ENCODE measurements at places on chromosomes 7 and 10. TPM values are rescaled to one million over a fixed set of nuclear protein-coding genes. Genes with fewer than 3 reads are reported as not detected.

DNA sequence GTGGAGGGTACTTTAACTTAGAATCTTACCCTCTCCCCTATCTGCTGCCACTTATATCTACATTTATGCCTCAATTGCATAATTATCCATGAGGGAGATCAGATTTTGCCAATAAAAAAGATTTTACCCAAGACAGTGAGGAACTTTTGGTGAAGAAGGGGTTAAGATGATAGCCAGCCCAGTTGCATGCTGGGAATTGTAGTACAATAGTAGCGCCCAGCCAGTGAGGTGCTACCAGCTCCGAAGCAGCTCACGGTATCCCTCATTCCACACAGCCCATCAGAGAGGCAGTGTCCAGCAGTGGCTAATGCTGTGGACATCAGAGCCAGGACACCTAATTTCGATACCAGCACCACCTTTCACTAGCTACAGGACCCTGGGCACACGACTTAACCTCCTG is 5.9 kb upstream of the LGI1 start:
- DNase-seq: no peak

The PILRA gene
- 0.59 TPM for polyA plus RNA-seq

The ARHGEF35 gene
- polyA plus RNA-seq: 12.2 TPM

DNA sequence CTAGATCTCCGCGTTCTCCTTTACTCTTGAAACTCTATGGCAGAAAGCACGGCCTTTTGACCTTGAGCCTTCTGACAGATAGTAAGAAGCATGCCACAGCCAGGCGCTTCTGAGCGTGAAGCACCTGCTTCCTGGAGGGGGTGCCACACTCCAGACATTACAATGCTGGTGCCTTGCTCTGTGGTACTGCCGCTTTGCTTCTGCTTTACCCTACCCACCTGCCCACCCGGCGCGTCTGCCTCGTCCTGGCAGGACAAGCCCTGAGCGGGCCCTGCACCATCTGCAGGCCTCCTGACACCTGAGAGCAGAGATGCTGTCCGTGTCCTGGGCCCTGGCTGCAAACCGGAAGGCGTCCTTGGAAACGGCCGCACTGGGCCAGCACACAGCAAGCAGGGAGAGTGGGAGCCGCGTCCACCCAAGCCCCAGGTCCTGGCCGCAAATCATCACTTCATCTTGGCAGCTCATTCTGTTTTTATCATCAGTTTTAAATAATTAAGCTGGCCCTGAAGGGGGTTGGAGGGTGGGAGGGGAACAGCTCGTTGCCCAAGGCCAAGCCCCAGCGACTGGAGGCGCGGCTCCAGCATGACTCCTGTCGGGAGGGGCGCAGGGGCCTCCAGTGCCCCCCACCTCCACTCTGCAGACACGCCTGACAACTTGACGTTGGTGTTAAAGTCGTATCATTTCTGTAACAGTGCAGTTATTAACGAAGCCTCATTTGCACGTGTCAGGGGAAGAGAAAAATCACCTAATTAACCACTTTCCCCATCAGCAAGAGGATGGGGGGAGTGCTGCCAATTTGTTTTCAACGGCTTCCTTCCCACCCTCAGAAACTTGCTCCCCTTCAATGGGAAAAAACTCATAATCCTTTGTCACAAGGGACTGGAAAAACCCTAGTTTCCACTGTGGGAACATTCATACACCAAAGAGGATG is 132.2 kb downstream of the MAD1L1 start:
- no peak for DNase-seq

- DNase-seq: no peak
Observed at GRCh38 chr10:119316729-119317097, 109.3 kb downstream of the GRK5 start.

- DNase-seq: no peak
Observed at GRCh38 chr10:48657416-48657815, 27.3 kb upstream of the WDFY4 start.

- DNase-seq: no peak
Observed at GRCh38 chr10:3464760-3465405, 292.3 kb upstream of the PITRM1 start.

The MCM10 gene
- polyA plus RNA-seq: 0.75 TPM

The FAM221A gene
- polyA plus RNA-seq: 0.71 TPM

GRCh38 chr7:140542228-140542603 is 62.9 kb upstream of the MKRN1 start:
- DNase-seq: no peak

The EDRF1 gene
- 13.8 TPM for polyA plus RNA-seq

- DNase-seq: no peak
Observed at GRCh38 chr10:86968994-86969355, 693 bp downstream of the ADIRF start.

The GIMAP7 gene
- polyA plus RNA-seq: not detected

DNA sequence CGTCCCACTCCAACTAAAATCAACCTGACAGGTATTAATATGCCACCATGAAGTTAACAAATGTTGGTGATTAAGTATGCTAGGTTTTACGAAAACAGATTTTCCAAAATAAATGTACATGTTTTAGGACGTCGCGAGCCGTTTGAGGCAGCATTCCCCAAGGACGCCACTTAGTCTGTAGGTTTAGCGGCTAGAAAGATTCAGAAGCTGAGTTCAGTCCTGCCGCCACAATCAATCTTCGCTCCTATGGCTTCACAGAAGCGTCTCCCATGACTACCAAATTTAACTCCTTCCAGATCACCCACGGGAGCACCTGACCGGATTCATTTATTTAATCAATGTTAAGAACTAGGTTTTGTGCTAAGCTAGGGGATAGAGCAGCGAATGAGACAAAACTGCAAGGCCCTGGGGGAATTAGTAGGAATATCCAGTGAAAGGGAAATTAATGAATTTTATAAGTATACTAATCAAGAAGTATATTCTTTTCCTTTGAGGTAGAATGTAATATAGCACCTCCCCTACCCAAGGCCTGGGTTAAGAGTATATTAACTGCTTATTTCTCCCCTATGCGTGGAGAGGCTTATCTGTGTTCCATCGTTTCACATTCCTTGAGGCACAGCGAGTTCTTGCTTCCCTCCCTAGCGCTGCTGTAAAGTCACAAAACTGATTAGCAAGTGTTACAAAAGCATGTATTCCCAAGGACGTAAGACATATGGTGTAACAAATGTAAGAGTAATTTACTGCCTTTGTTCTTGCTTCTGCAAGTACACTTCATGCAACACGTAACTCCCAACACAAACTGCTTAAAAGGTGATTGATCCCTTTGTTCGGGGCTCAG is 994 bp upstream of the CYP51A1 start:
- DNase-seq: no peak

DNA sequence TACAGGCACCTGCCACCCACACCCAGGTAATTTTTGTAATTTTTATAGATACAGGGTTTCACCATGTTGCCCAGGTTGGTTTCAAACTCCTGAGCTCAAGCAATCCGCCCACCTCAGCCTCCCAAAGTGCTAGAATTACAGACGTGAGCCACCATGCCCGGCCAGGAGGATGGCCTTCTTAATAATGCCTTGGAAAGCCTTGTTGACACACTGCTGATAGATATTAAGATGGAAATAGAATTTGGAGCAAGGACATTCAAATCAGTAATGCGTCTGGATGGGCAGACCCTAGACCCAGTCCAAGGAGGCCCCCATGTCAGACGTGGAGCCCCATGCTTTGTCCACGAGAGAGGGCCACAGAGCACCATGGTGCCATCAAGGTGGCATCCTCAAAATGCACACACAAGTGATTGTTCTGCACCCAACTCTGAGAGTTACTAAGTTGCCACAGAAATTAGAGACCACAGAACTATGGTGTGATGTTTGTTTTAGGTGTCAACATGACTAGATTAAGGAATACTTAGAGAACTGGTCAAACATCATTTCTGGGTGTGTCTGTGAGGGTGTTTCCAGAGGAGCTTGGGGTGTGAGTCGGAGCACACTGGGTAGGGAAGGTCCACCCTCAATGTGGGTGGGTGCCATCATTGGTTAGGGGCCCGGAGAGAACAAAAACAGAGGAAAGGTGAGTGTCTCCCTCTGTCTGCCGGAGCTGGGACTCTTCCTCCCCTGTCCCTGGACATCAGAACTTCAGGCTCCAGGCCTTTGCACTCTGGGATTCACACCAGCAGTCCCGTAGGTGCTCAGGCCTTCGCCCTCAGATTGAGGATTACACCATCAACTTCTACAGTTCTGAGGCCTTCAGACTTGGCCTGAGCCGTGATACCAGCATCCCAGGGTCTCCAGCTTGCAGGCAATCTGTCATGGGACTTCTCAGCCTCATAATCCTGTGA is 34.5 kb downstream of the EBF3 start:
- no peak for DNase-seq

- DNase-seq: no peak
Observed at GRCh38 chr7:102453319-102453718, 11.3 kb downstream of the ALKBH4 start.

- no peak for DNase-seq
Observed at GRCh38 chr7:50657912-50658311, 92.7 kb upstream of the DDC start.

GRCh38 chr7:135599471-135599870 is 41.8 kb downstream of the NUP205 start:
- no peak for DNase-seq

DNA sequence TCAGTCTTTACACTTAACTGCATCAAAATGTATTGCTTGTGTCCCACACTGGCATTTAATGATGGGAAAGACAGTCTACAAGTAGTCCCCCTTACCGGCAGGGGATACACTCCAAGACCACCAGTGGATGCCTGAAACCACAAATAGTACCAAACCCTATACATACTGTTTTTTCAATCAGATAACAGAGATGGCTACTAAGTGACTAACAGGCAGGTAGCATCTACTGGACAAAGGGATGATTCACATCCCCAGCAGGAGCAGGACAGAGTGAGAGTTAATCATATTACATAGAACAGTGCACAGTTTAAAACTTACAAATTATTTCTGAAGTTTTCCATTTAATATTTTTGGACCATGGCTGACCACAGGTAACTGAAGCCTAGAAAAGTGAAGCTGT is 13.2 kb downstream of the TMEM243 start:
- no peak for DNase-seq

The MEIG1 gene
- polyA plus RNA-seq: 0.32 TPM

The PNLIPRP2 gene
- not detected for polyA plus RNA-seq

GRCh38 chr10:30882281-30882680 is 149.4 kb downstream of the ZNF438 start:
- no peak for DNase-seq

The AOAH gene
- 0.45 TPM for polyA plus RNA-seq

GRCh38 chr10:86929468-86930380 is 27.7 kb downstream of the MMRN2 start:
- no peak for DNase-seq

- no peak for DNase-seq
Observed at GRCh38 chr10:129914960-129915359, 49.1 kb downstream of the EBF3 start.

- DNase-seq: no peak
Observed at GRCh38 chr7:30142710-30143109, 7.9 kb downstream of the MTURN start.

The FBXL13 gene
- polyA plus RNA-seq: 0.19 TPM

DNA sequence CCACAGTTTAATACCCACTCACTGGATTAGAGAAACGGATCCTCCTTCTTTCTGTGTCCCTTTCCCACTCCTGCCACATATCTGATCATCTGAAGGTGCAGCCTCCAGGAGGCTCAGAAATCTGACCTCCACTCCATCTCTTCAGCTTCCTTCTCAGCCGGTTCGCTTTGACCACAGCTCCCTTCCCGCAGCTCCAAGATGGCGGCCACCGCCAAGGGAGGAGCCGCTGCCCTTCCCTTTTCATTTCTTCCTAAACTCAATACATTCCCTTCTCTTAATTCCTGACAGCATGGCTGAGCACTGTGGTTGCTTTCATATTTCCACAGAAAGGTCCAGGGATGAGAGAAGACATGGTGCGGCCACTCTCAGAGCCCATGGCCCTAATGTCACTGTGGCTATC is 43.7 kb upstream of the C7orf33 start:
- no peak for DNase-seq

DNA sequence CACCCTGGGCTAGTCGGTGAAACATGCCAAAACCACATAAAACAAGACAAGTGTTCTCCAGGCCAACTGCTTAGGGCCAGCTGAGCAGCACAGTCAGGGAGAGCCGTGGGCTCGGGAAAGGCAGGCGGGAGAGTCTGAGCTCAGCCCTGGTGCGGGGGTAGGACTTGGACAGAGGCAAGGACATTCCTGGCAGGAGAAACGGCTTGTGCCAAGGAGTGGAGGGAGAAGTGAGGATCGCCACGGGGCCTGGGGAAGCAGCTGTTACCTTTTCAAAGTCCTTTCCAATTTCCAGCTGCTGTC is 4.2 kb downstream of the ELN start:
- DNase-seq: no peak

The BLNK gene
- polyA plus RNA-seq: 4.4 TPM

DNA sequence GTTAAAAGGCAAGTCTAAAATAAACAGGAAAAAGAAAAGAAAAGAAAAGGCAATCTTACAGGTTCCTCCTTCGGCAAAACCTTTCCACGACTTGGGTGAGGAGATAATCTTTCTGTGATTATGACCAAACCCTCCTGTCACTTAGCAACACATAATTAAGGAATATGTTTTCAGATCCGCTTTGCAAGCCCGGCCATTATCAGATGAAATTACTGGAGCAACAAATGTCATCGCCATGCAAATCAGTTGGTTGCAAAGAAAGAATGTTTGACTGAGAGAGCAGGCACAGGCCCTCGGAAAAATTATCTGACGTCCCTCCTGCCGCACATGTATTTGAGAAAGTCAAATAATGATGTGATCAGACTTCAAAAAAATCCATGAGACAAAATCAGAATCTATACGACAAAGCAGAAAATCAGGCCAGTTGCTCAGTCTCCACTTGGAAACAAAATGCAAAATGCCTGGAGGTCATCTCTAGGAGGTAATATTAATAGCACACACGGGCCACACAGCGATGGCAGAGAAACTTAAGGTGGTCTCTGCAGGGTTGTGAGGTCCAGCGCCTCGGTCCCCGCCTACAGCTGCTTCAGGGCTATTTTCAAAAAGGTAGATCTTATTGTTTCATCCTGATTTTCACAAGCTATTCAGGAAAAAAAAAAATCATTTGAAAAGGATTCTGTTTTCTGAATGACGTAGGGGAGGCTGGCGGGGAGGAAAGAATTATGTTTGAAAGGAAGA is 82.7 kb downstream of the ZRANB1 start:
- no peak for DNase-seq

DNA sequence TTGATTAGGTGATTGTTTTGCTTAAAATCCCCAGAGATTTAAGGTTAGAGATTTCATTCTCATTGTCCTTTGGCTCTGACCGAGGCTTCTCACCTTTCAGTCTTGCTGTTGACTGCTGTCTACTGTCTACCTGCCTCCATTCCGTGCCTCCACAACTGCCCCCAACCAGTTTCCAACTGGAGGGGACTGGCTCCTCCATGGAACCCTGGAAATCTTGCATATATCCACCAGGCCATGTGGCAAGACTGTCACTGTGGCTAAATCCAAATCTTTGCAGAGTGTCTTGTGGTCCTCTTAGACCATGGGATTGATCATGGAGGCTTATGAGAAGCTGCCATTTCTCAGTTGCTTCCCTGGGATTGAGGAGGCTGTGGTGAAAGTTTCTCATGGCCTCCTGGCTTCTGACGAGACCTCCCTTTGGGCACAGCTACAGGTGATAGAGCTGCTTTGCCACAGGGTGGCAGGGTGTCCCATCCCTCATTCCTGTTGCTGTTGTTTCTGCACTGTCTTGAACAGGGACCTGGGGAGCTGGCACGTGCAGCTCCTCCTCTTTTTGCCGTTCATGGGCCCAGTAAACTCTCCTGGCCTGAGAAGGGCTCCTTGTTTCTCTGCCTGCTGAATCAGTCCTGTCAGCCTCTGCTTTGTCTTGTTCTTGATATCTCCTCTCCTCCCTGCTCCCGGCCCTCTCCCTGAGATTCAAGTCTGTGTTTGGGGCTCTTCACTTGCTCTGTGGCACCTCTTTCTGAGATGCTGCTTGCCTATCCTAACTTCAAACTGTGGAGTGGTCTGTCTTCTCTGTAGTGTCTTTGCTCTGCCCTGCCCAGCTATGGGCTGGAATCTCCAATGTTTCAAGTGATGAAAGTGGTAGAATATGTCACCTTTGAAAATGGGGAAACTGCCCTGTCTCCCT is 63.6 kb upstream of the IGFBP3 start:
- DNase-seq: no peak

The ZNF467 gene
- 0.93 TPM for polyA plus RNA-seq

All from keratinocyte (primary cell).